ENCODE measurements at places on chromosomes 6 and 20. TPM values are rescaled to one million over a fixed set of nuclear protein-coding genes. Genes with fewer than 3 reads are reported as not detected.

Gene MICA
- 47.9 TPM for total RNA-seq

Gene DLK2
- total RNA-seq = not detected

Gene PHACTR1
- 13.1 TPM for total RNA-seq

Gene GINS1
- total RNA-seq = 6.2 TPM

Gene SPEF1
- total RNA-seq = not detected

Gene ASIP
- not detected for total RNA-seq

Gene C6orf141
- 30.7 TPM for total RNA-seq

Gene F13A1
- total RNA-seq = not detected

Gene BCAS4
- total RNA-seq = 1.1 TPM

Gene TTBK1
- not detected for total RNA-seq

Gene ANKRD66
- total RNA-seq = not detected

Gene DACT2
- not detected for total RNA-seq

Gene CFAP206
- total RNA-seq = 0.29 TPM

Gene CST1
- not detected for total RNA-seq
